ENCODE measurements at places on chromosomes 12 and 14. TPM values are rescaled to one million over a fixed set of nuclear protein-coding genes. Genes with fewer than 3 reads are reported as not detected.

DNA sequence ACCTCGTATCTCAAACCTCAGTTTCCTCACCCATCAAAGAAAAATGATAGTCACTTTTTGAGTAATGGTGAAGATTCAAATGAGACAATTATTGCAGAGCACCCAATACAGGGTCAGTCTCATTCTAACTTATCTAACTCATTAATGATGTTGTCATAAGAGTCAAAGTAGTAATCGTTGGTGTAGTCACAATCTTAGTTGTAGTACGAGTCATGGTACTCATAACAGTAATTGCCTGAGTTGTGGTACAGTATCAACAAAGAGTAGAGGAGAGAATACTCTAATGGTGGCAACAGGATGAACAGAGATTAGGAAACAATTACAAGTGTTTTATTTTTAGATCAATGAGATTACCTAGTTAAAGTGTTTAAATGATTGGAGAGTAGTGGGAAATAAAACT, 93.6 kb upstream of the TMTC2 start:
- H3K36me3 ChIP-seq, result no peaks in the 10 kb centered on the region
- no peak overlapping the region for H3K27ac ChIP-seq
- H3K4me3 ChIP-seq, result no peak overlapping the region

GRCh38 chr14:89241934-89242651, 174.9 kb downstream of the FOXN3 start:
- no peak overlapping the region for H3K27ac ChIP-seq
- H3K4me3 ChIP-seq, result no peak overlapping the region
- no peaks in the 10 kb centered on the region for H3K36me3 ChIP-seq
- DNase-seq, result no peak
- H3K27me3 ChIP-seq, result no peaks in the 10 kb centered on the region

- H3K4me1 ChIP-seq, result peaks cover 30% of the 10 kb centered on the region
- no peak overlapping the region for H3K4me3 ChIP-seq
- DNase-seq, result no peak
- H3K36me3 ChIP-seq, result no peaks in the 10 kb centered on the region
Measured at GRCh38 chr14:22555384-22556011, 33.5 kb downstream of the DAD1 start.

DNA sequence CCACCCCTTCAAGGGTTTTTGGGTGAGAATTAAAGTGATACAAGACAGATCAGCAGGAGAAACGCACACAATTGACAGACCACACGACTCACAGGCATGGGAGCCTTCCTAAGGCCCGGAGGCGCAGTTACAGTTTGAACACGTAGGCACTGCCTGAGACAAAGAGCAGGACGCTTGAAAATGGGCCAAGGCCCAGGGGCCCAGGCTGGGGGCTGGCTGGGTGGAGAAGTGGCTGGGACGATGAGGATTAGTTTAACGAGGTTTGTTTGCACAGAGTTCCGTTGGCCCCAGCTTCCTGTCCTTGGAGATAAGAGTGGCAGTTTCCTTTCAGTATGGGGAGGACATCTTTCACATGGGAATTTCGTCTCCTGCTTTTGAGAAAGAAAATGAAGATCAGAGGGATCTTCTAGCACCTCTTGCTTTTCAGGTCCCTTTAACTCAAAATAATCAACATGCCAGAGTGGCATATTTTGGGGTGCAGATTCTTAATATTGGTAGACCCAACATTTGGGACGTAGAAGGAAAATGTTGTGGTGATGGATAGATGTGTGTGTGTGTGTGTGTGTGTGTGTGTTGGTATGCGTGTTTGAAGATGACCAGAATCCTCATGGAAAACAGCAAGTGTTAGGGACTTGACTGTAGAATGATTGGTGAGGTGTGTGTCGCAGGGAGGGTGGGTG, 44.6 kb downstream of the DLK1 start:
- no peak for DNase-seq
- no peaks in the 10 kb centered on the region for H3K4me1 ChIP-seq
- H3K27ac ChIP-seq, result no peak overlapping the region

GRCh38 chr12:110015132-110015531, 15.9 kb downstream of the ANKRD13A start:
- no peak for DNase-seq
- peaks cover 12% of the 10 kb centered on the region for H3K4me1 ChIP-seq
- H3K27me3 ChIP-seq, result no peaks in the 10 kb centered on the region
- peaks cover 83% of the 10 kb centered on the region for H3K36me3 ChIP-seq
- H3K27ac ChIP-seq, result no peak overlapping the region

DNA sequence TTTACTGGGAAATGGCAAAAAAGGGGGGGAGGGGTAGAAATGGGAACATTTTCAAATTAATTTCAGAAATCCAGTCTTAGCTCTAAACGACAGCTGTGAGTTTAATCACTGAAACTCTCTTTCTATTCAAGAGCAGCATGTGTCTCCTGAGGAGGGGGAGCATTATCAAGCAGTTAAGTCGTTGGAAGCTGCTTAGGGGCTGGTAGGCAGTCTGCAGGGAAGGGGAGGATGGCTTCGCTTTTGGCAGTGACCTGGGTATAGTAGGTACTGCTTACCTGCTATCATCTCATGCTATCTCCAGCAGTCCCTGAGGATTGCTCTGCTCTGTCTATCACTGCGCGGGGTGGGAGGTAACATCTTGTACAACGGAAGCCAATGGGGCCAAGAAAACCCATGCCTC, 567.4 kb downstream of the NRXN3 start:
- no peak overlapping the region for H3K27ac ChIP-seq
- H3K36me3 ChIP-seq, result no peaks in the 10 kb centered on the region
- no peaks in the 10 kb centered on the region for H3K27me3 ChIP-seq

GRCh38 chr14:65168840-65169239, 66.5 kb upstream of the MAX start:
- no peak overlapping the region for H3K27ac ChIP-seq
- no peak for DNase-seq
- H3K27me3 ChIP-seq, result no peaks in the 10 kb centered on the region
- H3K36me3 ChIP-seq, result no peaks in the 10 kb centered on the region

DNA sequence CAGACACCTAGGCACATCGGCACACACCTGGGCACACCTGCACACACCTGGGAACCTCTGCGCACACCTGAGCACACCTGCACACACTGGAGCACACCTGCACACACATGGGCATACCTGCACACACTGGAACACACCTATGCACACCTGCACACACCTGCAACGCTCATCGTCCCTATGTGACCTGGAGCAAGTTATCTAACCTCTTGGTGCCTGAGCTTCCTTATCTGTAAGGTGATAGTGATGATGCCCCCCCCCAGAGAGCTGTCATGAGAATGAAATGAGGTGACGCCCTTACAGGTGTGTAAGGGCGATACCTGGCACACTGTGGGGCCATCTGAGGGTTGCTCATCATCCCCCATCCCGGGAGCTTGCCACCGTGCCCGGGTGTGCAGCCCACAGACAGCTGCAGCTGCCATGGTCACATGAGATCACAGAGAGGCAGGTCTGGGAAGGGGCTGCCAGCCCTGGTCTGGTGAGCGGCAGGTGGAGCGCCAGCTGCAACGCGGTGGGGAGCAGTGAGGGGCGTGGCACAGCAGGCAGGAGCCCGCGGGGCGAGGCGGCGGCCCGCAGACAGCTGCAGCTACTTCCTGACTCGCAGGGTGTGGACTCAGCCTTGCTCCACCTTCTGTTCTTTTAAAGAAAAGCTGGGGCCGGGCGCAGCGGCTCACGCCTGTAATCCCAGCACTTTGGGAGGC, 59.9 kb upstream of the FBRSL1 start:
- no peak for DNase-seq
- peaks cover 9% of the 10 kb centered on the region for H3K4me1 ChIP-seq
- no peak overlapping the region for H3K27ac ChIP-seq
- no peaks in the 10 kb centered on the region for H3K36me3 ChIP-seq
- no peaks in the 10 kb centered on the region for H3K27me3 ChIP-seq
- no peak overlapping the region for H3K4me3 ChIP-seq

- no peaks in the 10 kb centered on the region for H3K36me3 ChIP-seq
- no peak overlapping the region for H3K27ac ChIP-seq
- H3K27me3 ChIP-seq, result no peaks in the 10 kb centered on the region
- H3K4me1 ChIP-seq, result peaks cover 18% of the 10 kb centered on the region
- DNase-seq, result no peak
- H3K4me3 ChIP-seq, result no peak overlapping the region
Measured at GRCh38 chr12:135138-135537, 68.6 kb downstream of the IQSEC3 start.

DNA sequence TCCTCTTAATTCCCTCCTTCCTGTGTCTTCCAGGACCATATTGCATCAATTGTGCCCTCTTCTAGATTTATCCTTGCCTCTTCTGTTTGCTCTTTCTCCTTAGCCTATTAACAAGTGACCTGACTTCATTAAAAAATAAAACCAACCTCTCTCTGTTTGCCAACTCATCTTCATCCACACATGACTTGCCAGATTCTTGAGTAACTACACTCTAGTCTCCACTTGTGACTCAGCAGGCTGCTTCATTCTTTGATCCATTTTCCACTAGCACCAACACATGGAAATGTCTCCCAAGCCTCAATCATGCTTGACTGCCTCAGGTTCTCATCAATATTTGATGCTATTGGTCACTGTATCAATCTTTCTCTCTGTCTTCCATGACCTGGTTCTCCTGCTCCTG, 492.4 kb upstream of the TMPO start:
- DNase-seq, result no peak
- peaks cover 7% of the 10 kb centered on the region for H3K4me1 ChIP-seq
- no peaks in the 10 kb centered on the region for H3K36me3 ChIP-seq
- H3K4me3 ChIP-seq, result no peak overlapping the region
- no peaks in the 10 kb centered on the region for H3K27me3 ChIP-seq

DNA sequence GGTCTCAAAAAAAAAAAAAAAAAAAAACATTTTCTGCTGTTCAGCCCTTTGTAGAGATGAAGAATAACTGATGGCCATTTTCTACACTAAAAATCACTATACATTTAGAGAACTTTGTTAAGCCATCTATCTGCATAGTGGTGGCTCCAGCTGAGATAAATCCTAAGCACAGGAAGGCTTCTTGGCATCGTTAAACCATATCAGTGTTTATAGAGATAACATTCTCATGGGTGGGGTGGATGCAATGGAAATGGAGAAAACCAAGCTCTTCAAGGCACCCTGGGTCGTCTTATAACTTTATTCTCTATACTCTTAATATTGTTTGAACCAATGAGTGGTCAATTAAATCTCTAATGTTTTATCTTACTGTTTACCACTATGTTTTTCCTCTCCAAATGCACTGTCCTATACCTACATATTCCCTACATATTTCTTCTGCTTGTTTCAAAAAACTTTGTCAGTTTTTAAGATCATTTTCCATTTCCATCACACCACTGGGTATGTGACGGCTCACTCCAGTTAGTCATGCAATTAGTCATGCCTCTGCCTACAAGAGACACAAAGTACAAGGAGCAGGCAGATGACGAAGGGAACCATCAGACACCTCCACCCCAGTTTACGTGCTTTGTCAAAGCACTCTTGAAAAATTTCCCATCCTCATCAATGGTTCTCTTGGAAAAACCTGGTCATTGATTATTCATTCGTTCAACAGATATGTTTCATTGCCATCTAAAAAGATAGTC, 119.3 kb upstream of the OVCH1 start:
- H3K4me3 ChIP-seq, result no peak overlapping the region
- no peak for DNase-seq
- no peak overlapping the region for H3K27ac ChIP-seq
- peaks cover 5% of the 10 kb centered on the region for H3K36me3 ChIP-seq
- no peaks in the 10 kb centered on the region for H3K27me3 ChIP-seq
- H3K4me1 ChIP-seq, result peaks cover 6% of the 10 kb centered on the region

- peak overlapping the region; percentile 99 for H3K27ac ChIP-seq
- H3K4me1 ChIP-seq, result peaks cover 81% of the 10 kb centered on the region
- H3K36me3 ChIP-seq, result peaks cover 24% of the 10 kb centered on the region
- no peak overlapping the region for H3K4me3 ChIP-seq
- H3K27me3 ChIP-seq, result no peaks in the 10 kb centered on the region
Measured at GRCh38 chr12:47801170-47801903, 18.4 kb downstream of the HDAC7 start.

GRCh38 chr14:68609012-68609411, 183.9 kb downstream of the ZFP36L1 start:
- H3K27ac ChIP-seq, result no peak overlapping the region
- H3K27me3 ChIP-seq, result no peaks in the 10 kb centered on the region

DNA sequence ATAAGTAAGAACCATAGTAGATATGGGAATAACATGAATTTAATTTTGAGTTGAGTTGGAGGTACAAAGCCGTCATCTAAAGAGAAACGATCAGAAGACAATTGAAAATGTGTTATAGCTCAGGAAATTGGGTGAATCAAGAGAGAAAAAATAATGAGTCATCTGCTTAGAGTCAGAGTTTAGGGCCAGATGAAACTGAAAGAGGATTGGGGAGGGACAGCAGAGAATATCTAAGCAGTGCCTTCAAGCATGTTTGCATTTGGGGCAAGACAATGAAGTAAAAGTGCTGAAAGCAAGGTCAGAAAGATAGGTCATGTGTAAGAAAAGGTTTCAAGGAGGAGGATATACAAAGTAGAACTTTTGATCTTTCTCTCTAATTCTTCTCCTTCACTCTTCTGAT, 49.4 kb downstream of the SLC15A5 start:
- H3K4me1 ChIP-seq, result no peaks in the 10 kb centered on the region
- no peaks in the 10 kb centered on the region for H3K27me3 ChIP-seq
- H3K36me3 ChIP-seq, result no peaks in the 10 kb centered on the region
- DNase-seq, result no peak
- H3K4me3 ChIP-seq, result no peak overlapping the region

DNA sequence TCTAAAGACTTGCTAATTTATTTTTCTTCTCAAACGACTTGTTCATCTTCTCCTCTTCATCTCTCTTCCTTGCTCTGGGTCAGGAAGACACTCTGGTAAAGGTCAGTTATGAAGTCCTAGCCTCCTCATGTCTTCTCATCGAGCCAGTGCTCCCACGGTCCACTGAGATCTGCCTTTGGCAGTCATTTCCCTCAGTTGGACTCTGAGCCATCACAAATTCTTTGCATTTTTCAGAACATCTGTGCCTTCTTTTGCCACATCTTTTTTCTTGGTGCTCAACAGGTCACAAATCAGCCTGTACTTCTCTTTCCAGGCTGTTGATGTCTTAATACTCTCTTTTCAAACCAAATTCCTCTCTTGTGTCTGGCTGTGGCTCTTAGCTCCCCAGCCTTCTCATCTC, 49.7 kb downstream of the IGF1 start:
- no peak for DNase-seq
- H3K27ac ChIP-seq, result peak overlapping the region; percentile 52
- no peaks in the 10 kb centered on the region for H3K36me3 ChIP-seq
- no peak overlapping the region for H3K4me3 ChIP-seq
- H3K27me3 ChIP-seq, result no peaks in the 10 kb centered on the region

DNA sequence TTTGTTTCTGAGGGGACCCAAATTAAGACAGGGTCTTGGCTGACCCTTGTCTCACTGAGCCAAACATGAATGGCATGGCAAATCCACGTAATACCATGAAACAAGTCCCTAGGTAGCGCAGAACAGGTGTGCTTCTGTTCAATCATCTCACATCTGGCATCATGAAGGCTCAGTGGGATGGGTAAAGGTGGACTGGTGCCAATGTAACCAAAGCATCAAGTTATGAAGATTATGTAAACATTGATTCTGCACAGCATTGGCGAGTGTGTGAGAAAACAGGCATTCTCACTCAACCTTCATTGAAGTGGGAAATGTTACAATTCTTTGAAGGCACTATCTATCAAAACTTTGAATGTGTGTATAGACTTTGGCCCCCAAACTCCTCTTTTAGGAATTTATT, 41.9 kb downstream of the PTGER2 start:
- no peak overlapping the region for H3K4me3 ChIP-seq
- no peak for DNase-seq
- no peak overlapping the region for H3K27ac ChIP-seq
- no peaks in the 10 kb centered on the region for H3K27me3 ChIP-seq
- H3K4me1 ChIP-seq, result no peaks in the 10 kb centered on the region

SYNE3 gene
- total RNA-seq, result 18.7 TPM

RBM23 gene
- 52.7 TPM for total RNA-seq

TSPAN9 gene
- total RNA-seq, result 19.9 TPM

ANKRD9 gene
- 62.9 TPM for total RNA-seq

DACT1 gene
- total RNA-seq, result 10.4 TPM

KRT71 gene
- total RNA-seq, result not detected

KRT7 gene
- 6.5 TPM for total RNA-seq

LRTM2 gene
- total RNA-seq, result not detected

KCNA5 gene
- 1.2 TPM for total RNA-seq

PTPN21 gene
- total RNA-seq, result 47.2 TPM

DPF3 gene
- total RNA-seq, result 0.78 TPM

Measured in esophagus muscularis mucosa (tissue), 4 donors.